ENCODE measurements at places on chromosomes 3 and 15. TPM values are rescaled to one million over a fixed set of nuclear protein-coding genes. Genes with fewer than 3 reads are reported as not detected.

LDHAL6B gene
- total RNA-seq = not detected

CACNA2D3 gene
- total RNA-seq = not detected

SLC24A5 gene
- not detected for total RNA-seq

KLF15 gene
- 0.69 TPM for total RNA-seq

GPR15 gene
- not detected for total RNA-seq

CSPG4 gene
- 42.1 TPM for total RNA-seq
